ENCODE measurements at places on chromosomes 2 and 18.

- DNase-seq, result no peak
Measured at GRCh38 chr2:217066510-217067270, 206.8 kb upstream of the TNP1 start.

DNA sequence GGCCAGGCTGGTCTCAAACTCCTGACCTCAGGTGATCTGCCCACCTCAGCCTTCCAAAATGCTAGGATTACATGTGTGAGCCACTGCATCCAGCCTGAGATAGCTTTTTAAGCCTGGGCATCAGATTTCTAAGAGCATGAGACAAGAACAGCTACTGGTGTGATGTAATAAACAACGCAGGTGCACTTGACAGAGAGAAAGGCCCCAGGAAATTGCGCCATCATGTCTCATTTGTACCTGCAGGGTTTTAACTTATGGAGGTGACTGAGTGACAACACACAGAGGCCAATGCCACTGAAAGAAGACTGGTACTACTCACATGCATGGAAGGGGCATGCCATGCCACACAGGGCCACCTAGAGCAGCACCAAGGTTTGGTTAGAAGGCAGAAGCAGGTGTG lies 209.4 kb downstream of the SP3 start:
- no peak for DNase-seq

DNA sequence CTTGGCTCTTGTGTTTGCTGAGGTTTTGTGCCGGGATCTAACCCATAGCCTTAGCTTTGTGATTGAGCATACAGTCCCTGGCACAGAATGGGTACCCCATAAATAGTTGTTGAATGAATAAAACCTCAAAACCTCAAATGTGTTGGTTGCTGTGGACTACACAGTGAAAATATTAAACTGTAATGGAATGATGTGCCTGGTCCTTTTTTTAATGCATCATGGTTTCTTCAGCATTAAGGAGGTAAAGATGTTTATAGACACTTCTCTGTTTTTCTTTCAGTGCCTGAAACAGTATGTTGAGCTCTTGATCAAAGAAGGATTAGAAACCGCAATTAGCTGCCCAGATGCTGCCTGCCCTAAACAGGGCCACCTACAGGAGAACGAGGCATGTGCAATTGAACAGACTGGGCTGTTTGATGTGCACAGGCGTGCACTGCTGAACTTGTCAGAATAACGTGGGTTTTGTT lies 97.0 kb downstream of the RNF144A start:
- DNase-seq, result peak; percentile 43

DNA sequence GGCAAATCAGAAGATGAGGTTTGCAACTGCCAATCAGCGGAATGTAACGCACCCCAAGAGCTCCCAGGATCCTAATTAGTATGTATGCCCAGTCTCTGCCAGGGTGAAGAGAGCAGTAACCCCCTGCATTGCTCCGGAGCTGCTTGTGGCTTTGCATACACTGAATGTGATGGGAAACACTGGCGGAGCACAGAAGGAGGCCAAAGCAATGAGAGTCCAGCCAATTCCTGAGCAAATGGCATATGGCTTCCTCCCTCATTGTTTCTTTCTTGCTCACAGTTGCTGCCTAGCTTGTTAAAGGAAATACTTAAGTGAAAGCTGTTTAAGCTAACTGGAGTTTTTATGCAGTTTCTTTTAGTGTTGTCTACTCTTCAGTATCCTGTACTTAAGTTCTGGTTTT lies 343.5 kb upstream of the NT5C1B start:
- DNase-seq, result peak; percentile 17

DNA sequence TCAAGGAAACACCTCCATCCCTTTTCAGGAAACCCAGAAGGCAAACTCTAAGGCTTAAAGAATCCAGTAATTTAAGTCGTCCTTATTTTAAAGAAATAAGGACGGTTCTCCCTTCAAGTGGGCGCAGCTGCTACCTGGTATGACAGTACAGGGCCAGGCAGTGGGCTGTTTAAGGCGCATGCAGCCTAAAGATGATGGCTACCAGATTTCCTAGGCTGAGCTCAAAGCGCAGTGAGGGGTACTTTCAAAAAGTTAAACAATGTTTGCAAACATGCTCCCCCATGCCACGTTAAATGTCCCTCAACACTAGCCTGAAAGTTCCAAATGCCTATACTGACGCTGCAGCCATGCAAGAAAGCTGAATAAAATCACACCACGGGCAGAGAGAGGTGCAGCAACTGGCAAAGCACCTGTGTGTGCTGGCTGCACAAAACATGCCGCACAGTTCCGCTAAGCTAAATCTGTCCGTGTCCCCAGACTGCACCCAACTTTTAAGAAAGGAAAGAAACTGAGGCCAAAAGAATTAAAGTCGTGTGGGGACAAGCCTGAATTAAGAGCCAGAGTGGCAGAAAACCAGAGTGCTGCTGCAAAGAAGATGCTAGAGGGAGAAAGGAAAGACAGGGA lies 583 bp downstream of the HIBCH start:
- DNase-seq, result no peak

DNA sequence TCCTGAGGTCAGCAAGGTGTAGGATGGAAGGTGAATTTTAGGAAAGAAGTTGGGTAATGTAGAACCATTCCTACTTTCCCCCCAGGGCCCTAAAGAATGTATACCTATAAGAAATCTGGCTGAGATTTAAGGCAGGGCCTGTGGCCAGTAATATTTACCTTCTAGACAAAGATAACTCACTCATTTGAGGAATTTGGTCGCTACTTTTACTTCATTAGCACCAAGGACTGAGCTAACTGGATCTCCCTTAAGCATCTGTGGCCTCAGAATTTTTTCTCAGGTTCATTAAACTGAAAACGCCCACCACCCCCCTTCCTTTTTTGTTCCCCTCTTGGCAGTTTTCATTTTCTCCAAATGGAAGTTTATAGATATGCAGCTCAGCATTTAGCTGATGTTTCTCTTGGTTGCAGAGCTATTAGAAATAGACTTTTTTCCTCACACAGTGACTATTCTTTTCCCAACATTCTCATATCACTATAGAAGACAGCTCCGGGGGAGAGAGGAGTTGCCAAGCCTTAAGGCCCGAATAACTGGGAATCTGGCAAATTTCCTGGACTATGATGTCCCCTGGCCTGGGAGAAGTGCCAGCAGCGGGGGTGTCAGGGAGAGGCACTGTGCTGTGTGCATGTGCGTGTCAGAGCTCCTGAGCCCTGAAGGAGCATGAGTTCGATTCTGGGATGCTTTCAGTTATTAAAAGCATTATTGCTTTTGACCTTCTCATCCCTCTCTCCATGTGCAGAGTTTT lies 310.9 kb downstream of the PRKCE start:
- peak; percentile 75 for DNase-seq

GRCh38 chr2:8515864-8516533 lies 165.9 kb upstream of the ID2 start:
- DNase-seq, result no peak

GRCh38 chr2:101736861-101737291 lies 39.4 kb downstream of the MAP4K4 start:
- DNase-seq, result peak; percentile 70

- no peak for DNase-seq
Measured at GRCh38 chr2:1484131-1484884, 71.0 kb downstream of the TPO start.

DNA sequence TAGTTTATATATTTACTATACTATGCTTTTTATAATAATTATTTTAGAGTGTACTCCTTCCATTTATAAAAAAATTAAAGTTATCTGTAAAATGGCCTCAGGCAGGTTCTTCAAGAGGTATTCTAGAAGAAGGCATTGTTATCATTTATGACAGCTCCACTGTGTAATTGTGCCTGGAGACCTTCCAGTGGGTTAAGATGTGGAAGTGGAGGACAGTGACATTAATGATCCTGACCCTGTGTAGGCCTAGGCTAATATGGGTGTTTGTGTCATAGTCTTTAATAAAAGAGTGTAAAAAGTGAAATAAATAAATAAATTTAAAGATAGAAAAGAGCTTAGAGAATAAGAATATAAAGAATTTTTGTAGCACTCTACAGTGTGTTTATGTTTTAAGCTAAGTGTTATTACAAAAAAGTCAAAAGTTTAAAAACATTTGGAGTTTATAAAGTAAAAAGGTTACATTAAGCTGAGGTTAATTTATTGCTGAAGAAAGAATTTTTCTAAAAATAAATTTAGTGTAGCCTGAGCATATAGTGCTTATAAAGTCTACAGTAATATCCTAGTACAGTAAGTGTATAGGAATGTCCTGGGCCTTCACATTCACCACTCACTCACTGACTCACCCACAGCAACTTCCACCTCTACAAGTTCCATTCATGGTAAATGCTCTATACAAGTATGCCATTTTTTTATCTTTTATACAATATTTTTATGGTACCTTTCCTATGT lies 190.0 kb upstream of the SESTD1 start:
- DNase-seq, result peak; percentile 67

GRCh38 chr2:215624423-215624829 lies 188.6 kb upstream of the FN1 start:
- DNase-seq, result peak; percentile 98

DNA sequence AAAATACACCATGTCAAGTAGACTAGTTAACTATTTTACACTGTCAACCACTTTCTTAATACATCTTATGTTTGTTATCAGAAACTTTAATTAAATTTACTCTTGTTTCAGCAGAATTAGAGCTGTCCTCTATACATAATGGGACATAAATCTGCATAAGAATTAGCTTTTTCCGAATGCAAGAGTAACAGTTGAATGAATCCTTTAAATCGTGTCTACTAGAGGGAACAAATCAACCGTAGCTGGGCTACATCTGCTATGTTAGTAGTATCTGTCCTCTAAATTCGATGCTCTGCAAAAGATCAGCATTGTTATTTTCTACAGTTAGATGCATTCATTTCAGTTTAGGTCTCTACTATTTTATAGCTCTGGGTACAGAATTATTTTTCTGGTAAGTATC lies 1090.6 kb downstream of the DPP10 start:
- no peak for DNase-seq

- DNase-seq, result no peak
Measured at GRCh38 chr18:28281400-28281799, 104.5 kb upstream of the CDH2 start.

GRCh38 chr2:104408266-104408665 lies 445.6 kb upstream of the POU3F3 start:
- DNase-seq, result no peak

DNA sequence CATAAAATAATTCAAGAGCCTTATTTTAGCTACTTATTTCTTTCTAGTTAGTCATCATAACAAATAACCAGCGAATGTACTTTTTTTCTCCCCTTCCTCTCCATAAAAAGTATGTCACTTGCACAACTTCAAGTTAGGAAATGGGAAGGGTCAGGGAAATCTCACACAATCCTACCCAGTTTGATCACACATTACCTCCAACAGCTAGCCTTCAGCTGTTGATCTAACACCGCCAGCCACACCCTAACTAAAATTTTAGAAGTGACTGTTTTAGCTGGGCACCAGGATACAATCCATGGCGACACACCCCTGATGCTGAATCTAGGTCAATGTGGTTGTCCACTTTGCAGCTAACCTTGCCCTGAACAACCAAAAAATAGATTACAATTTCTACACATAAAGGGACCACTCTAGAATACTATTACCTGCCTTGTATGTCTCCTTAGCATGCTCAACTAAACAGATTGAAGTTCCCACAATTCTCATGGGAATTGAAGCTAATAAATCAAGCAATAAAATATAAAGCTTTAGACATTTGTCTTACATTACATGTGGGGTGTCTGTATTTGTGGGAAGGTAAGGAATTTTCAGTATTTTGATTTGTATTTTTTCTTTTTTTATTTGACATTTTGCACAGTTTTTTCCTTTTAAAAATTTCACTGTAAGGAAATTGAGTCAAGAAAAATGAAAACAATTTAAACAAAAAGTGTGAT lies 7.3 kb upstream of the COL3A1 start:
- DNase-seq, result peak; percentile 29

- DNase-seq, result no peak
Measured at GRCh38 chr2:24984912-24985311, 13.2 kb upstream of the DNAJC27 start.

GRCh38 chr18:78920456-78921138 lies 59.0 kb upstream of the SALL3 start:
- no peak for DNase-seq

- no peak for DNase-seq
Measured at GRCh38 chr2:234852941-234853340, 98.9 kb upstream of the SH3BP4 start.

DNA sequence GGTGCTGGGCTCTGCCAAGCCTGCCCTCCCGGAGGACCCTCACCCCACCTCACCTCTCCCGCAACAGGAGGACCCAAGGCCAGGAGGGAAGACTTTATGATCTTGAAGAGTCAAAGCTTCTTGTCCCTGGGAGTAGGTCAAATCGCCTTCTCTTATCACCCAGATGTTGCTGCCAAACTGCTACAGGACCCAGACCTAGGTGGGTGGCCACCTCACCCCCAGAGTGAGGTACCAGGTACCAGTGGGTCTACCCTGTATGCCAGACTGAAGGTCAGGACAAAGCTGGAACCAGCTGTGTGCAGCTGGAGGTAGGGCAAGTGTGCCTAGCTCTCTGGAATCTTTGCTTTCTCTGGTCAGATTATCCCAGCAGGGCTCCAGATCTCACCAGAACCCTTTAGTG lies 197.2 kb downstream of the ZFP36L2 start:
- DNase-seq, result no peak

GRCh38 chr18:10139783-10140410 lies 226.1 kb downstream of the VAPA start:
- peak; percentile 61 for DNase-seq

GRCh38 chr2:128605421-128605820 lies 286.8 kb upstream of the HS6ST1 start:
- no peak for DNase-seq

GRCh38 chr18:12271376-12272235 lies 17.4 kb downstream of the CIDEA start:
- DNase-seq, result peak; percentile 63

DNA sequence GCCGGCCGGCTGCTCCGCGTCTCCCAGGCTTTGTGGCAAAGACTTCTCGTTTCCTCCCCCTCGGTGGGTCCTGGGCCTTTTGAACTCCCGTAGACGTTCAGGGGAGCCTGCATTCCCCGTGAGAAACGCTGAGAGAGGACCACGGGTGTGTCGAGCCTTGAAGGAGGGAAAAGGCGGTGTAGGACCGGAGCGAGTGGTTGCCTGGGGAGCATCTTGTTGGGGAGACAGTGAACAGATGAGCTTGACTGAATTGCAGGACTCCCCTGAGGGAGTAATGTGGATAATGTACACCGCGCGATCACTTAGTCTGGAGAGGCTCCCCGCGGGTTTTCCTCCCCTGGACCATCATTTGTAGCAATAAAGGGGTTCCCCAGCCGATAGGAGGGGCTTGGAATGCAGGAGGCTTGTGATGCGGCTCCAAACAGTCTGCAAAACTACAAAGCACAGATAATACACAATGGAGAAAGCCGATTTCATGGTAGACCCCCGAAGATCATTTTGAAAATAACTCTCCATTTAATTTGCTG lies 769 bp downstream of the ALMS1 start:
- no peak for DNase-seq

- no peak for DNase-seq
Measured at GRCh38 chr2:59888015-59888414, 665.4 kb downstream of the BCL11A start.

DNA sequence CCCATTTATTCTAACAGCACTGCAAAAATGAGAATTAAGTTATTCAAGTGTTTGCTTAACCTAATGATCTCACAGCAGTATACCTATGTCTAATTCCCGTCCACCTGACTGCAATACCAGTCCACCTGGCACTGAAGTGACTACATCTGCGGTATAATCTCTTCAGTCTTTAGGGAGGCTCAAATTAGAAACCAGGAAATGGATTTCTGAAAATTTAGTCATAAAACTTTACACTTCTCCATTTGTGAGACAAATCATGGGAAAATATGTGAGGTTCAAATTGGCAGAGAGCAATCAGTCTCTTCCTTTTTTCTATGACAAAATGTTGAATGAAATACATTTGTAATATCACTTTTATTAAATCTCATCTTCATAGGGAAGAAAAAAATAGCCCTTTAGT lies 33.0 kb downstream of the FTCDNL1 start:
- no peak for DNase-seq
